ENCODE measurements at places on chromosomes 3 and 15. TPM values are rescaled to one million over a fixed set of nuclear protein-coding genes. Genes with fewer than 3 reads are reported as not detected.

Gene ALDH1L1
- total RNA-seq = 1.8 TPM

DNA sequence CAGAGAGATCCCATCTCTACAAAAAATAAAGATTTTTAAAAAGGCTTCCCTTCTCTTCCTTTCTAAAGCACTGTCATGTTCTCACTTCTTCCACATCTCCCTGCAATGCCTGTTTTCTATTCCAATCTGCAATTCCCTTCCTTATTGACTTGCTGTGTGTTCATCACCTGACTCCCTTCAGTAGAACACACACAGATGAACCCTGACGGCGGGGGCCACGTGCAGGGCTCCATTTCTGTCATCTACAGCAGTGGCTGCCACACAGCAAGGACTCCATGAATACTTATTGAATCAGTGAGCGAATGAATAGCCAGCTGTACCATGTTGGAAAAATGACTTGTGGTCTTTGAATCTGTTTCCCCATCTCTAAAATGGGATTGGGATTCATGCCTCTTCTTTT lies 26.1 kb downstream of the BHLHE40 start:
- no peak for DNase-seq

- DNase-seq = no peak
These were observed 48.1 kb downstream of the EDEM1 start for GRCh38 chr3:5235655-5236054.

GRCh38 chr3:49199239-49199899 lies 28.0 kb downstream of the KLHDC8B start:
- DNase-seq = no peak

Gene IL17RC
- total RNA-seq = 38.0 TPM

DNA sequence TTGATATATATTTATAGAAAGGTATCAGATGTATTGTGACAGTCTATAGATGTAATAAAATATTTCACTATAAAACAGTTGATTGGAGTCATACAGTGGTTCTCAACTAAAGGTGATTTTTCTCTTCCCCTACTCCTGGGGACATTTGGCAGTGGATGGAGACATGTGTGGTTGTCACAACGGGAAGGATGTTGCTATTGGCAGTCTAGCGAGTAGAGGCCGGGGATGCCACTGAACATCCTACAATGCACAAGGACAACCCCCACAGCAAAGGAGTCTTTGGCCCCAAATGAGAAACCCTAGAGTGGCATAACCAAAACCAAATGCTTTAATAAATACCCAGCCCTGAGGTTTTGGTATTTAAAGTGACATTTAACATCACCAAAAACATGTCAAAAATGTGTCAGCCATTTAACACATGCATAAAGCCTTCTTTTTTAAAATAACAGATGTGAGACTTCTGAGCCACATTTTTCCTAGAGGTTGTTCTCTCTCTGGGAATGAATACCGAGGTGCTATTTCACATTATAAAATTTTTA lies 367.5 kb downstream of the PTPRG start:
- no peak for DNase-seq

GRCh38 chr15:57533448-57533799 lies 58.3 kb upstream of the MYZAP start:
- no peak for DNase-seq

- no peak for DNase-seq
These were observed 508.3 kb downstream of the TUSC7 start for GRCh38 chr3:117217760-117218316.

DNA sequence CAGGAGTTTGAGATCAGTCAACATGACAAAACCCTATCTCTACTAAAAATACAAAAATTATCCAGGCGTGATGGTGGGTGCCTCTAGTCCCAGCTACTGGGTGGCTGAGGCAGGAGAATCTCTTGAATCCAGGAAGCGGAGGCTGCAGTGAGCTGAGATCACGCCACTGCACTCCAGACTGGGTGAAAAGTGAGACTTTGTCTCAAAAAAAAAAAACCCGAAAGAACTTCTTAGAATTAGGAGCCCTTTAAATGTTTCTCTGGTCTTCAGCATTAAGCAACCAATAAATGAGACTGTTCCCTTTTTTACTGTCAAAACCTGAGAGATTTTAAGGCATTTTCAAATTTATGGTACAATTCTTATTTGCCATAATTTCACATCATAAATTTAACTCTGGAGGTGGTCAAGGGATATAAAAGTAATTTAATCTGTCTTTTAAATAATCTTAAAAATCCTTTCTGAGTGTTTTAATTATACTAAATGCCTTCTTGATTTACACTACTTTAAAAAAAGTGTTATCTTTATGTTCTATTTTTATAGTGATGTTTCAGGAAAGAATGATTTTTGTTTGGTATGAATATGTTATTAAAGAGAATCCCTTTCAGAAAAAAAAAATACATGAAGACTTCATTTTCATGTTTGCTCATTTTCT lies 10.1 kb downstream of the PCOLCE2 start:
- no peak for DNase-seq

Gene NANOGP8
- not detected for total RNA-seq

- DNase-seq = no peak
These were observed 87.2 kb upstream of the MLF1 start for GRCh38 chr3:158483701-158484235.

Gene A4GNT
- total RNA-seq = not detected

All from esophagus squamous epithelium (tissue), 5 donors.